ENCODE measurements at places on chromosomes 16 and 17.

DNA sequence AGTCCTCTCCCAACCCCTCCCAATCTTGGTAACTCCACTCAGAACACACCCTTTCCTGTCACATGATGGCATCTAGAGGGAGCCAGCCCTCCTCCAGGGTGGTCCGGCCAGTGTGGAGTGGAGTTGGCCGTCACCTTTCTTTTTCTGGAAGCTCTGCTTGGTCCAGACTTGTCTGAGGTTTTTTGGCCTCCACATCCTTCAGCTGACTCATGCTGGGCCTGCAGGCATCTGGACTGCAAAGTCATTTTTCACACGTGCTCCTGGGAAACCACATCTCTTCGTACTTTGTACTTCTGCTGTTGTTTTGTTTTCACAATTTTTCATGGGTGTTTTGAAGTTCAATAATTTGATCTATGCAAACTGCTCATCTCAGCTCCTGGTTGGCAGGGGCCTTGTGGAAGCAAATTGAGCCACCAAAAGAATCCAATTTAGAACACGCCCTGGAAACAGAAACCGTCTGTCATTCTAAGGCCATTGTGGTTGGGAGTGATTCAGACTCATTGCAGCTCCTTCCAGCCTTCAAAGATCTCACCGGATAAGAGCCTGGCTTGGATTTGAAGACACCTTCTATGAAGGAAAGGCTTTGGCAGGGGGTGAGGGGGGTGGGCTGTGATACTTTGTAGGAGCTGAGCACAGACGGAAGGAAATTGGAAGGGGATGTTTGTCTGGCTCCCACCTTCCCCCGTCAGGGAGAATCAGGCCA is 42.4 kb upstream of the NF1 start:
- DNase-seq = no peak

GRCh38 chr16:14409563-14409962 is 220.5 kb downstream of the PARN start:
- no peak for DNase-seq

GRCh38 chr16:89695875-89696669 is 5.4 kb downstream of the SPATA2L start:
- DNase-seq = no peak

GRCh38 chr17:45790296-45790922 is 6.3 kb downstream of the CRHR1 start:
- no peak for DNase-seq

DNA sequence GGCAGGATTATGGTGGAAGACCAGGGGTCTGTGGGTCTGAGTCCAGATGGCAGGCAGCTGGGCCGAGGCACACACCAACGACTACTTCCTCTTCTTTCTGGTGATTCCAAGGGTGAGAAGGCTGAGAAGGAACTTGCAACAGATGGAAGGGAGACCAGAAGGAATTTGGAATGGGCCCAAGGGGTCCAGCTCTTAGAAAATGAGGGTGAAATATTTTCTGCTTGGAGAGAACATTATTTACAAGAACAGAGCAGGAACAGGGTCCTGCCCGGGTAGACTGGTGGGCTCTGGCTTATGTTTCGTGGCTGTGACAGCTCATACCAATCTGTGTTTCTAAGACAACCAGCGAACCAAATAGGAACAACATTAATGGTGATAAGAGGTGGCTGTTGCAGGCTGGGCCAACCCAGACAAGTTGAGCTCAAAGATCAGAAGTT is 36.6 kb downstream of the CCDC42 start:
- DNase-seq = no peak

DNA sequence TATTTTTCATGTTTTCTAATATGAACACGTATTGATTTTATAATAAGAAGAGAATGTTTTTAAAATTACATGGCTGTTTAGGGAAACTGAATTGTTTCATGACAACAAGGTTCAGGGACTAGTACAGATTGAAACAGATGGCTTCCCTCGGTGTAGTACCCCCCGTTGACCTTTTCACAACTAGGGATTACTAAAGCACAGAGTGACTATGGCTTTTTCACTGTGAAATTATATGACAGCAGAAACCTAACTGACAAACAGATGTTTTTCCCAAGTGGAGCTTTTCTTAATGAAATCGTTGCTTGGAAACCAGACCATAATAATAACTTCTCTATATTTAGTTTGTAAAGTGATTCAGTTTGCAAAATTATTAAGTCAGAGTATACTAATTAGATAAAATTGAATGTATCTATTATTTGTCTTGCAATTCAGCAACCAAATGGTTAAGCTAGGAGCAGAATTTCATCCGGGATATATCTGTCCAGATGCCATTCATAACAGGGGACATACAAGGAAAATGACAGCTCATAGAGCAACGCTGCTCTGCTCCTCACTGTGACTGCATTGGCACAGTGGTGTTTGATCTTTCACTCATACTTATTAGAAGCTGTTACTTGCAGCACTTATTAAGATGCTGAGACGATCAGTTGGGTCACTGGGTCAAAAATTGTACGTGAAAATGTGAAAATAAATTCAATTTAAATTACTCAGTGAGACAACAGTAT is 111.7 kb downstream of the TANGO6 start:
- DNase-seq = no peak

DNA sequence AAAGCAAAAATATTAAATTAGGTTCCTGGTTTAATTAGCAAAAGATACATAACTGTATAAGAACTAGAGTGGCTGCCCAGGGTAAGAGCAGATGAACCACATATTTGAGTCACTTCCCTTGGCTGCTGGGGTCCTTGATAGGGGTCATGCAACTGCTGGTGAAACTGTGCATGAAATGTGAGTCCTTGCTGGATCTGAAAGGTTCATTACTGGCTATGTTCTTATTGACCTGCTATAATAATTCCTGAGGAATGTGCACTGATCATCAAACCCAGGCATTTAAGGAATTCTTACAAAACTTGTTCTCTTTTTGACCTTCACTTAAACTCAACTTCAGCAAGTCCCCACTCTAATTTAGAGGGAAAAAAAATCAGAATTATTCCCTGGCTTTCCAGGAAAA is 183.4 kb downstream of the ZNF18 start:
- DNase-seq = no peak

DNA sequence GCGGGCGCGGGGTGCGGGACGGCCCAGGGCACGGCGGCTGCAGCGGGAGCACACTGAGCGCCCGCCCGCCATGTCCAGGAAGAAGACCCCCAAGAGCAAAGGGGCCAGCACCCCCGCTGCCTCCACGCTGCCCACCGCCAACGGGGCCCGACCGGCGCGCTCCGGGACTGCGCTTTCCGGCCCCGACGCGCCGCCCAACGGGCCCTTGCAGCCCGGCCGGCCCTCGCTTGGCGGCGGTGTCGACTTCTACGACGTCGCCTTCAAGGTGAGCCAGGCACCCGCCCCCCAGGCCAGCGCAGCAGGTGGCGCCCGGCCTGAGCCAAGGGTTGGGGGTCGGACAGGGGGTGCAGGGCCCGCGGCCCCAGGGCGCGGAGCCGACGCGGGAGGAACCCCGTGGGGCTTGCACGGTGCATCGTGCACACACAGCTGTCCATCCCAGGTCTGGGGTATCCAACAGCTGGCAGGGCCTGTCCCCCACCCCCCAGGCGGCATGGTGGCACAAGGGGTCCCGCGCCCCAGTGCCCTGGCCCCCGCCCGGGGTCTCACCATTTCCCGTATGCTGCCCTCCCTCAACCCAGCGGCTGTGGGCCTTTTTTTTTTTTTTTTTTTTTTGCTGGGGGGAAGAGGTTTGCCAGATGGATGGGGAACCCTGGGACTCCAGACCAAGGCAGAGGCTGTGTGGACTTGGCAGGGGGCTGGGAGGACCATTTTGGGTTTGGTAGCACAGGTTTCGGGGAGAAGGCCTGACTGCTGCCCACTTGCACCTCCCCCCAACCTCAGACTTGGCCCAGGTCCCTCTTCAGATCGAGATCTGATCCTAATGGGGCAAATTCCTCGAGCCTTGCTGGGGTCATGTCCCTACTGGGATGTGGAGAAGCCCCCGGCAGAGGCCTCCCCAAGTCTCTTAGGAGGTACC is 547 bp downstream of the RAB26 start:
- peak; percentile 24 for DNase-seq

- DNase-seq = no peak
These were observed 84.9 kb downstream of the CYB561 start for GRCh38 chr17:63361182-63361581.

DNA sequence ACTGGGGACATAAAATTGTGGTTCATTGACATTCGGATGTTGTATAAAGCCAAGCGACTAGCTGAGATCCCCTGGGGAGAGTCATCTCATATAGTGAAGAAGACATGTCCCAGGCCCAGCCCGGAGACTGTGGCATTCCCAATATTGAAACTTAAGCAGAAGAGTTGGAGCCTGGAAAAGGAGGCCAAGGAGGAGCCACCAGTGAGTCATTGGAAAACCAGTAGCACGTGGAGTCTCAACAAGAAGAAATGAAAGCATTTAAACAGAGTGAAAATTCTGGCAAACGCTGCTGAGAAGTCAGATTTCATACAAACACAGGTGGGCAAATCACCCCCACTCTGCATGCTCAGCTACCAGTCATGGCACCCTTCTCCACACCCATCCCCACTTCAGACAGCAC is 9.4 kb upstream of the ELAC2 start:
- DNase-seq = no peak

DNA sequence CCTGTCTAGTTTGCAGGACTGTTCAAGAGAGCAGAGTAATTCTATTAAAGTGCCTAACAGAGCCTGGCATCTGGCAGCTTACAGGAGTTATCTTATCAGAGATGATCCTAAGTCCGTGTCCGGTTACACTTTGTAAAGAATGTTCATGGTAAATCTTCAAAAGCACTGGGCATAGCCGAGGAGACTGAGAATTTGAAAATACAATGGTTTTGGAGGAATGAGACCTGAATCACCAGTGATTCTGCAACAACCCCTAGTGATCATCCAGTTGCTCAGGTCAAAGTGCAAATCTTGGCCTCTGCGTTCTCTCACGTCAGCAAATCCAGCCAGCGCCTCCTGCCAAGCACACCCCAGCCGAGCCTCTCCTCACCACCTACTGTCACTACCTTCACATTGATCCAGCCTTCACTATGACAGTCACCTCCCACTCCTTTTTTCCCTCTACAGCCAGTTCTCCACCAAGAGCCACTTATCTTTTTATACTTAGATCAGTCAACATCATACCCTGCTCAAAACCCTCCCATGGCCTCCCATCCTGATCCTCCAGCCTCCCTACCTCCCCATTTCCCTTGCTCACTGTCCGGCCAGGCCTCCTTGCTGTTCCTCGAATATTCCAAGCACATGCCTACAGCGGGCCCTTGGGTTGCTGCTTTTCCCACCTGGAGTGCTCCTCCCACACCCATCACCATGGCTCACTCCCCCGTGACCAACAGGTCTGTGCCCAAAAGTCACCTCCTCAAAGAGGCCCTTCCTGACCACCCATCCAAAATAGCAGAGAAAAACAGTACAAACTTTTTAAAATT is 57.4 kb upstream of the ERN1 start:
- DNase-seq = no peak

DNA sequence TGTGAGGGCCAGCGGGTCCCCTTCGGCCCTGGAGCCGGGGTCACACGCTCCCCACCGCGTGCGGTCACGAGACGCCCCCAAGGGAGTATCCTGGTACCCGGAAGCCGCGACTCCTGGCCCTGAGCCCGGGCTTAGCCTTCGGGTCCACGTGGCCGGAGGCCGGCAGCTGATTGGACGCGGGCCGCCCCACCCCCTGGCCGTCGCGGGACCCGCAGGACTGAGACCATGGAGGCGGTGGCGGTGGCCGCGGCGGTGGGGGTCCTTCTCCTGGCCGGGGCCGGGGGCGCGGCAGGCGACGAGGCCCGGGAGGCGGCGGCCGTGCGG is at the start of gene NAGLU:
Gene NAGLU, plus strand, starts transcription at position 194 of the 324 bp plus-strand sequence. Its CDS starts 32 bp downstream, at position 226.
- peak; percentile 85 for DNase-seq

DNA sequence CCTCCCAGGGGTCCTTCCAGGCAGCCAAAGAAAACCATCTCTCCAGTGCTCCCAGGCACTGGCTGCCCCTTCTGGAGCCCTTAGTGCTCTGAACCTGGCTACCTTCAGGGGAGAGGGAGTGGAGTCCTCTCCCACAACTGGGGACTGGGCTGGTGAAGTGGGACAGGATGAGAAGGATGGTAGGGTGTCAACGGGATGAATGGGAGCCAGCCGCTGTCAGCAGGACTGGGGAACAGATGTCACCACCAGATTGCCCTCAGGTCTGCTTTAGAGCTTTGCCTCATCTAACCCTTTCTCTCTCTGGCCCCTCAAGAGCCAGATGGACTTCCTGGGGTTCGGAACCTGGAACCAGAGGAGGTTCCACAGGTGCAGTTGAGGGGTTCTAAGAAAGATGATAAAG is 488 bp upstream of the SEBOX start:
- DNase-seq = no peak
